ENCODE measurements at places on chromosomes 2 and 18. TPM values are rescaled to one million over a fixed set of nuclear protein-coding genes. Genes with fewer than 3 reads are reported as not detected.

MC5R gene
- not detected for total RNA-seq

PRPF40A gene
- total RNA-seq, result 85.1 TPM

GRCh38 chr2:186848873-186849578, at the start of gene ZSWIM2:
Gene ZSWIM2, minus strand, starts transcription at chr2:186849170. Its CDS starts 40 bp downstream, at chr2:186849130.
- DNase-seq, result peak; percentile 42

- DNase-seq, result no peak
Measured at GRCh38 chr2:101714118-101714517, 16.6 kb downstream of the MAP4K4 start.

GRCh38 chr2:120224735-120225548, 1.7 kb upstream of the TMEM185B start:
- no peak for DNase-seq

DNA sequence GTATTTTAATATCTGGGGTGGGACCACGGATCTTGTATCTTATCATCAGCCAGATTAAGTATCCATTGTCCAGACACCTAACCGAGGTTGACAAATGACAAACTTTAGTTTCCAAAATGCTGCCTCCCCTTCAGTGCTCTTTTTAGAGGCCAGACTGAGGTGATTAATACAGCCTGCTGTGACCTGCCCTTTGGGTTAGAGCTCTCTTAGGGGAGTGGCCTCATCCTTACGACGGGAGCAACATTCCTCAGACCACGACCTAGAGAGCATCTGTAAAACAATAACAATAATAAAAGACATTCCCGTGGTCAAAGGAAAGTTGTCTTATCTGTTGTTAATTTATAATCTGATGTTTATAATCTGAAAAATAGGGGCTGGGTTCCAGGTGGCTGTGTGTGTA, 405.3 kb downstream of the LPIN1 start:
- no peak for DNase-seq

DNA sequence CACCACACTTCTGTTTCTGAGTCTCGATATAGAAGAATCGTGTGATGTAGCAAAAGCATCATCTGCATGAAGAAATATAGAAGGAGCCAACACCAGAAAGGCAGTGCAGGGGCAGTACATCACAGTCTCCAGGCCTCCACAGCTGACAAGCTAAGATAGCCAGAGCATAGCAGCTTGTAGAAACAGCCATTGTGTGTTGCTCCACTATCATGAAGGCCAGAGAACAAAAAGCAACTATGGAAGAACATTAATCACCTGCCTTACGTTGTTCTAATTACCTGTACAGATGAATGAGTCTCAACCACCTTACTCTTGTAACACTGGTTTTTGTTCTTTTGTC, 129.0 kb downstream of the RND3 start:
- no peak for DNase-seq

- DNase-seq, result no peak
Measured at GRCh38 chr2:224716201-224716600, at the start of gene CCDC195. Gene CCDC195, minus strand, starts transcription at chr2:224716365. Its CDS starts 0 bp downstream, at chr2:224716365.

DNA sequence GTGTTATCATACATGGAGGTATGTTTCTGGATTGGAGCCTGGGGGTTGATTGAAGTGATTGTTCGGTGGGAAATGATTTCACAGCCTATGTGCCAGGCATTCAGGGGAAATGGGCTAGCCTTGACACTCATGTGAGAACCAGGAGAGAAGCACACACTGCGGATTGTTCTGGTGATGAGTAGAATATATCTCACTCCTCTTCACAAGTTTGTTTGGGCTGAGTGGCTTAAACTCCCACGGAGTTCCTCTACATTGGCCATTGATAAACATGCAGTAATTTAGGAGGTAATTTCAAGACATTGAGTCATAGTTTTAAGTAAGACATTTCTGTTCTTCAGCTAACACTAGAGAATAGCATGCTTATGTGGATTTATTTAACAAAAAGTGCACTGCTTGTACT, 498.9 kb upstream of the NETO1 start:
- no peak for DNase-seq

GEN1 gene
- total RNA-seq, result 7.5 TPM

NBAS gene
- 36.6 TPM for total RNA-seq

ZBTB7C gene
- total RNA-seq, result 7.5 TPM
